ENCODE measurements at places on chromosomes 3 and 15.

DNA sequence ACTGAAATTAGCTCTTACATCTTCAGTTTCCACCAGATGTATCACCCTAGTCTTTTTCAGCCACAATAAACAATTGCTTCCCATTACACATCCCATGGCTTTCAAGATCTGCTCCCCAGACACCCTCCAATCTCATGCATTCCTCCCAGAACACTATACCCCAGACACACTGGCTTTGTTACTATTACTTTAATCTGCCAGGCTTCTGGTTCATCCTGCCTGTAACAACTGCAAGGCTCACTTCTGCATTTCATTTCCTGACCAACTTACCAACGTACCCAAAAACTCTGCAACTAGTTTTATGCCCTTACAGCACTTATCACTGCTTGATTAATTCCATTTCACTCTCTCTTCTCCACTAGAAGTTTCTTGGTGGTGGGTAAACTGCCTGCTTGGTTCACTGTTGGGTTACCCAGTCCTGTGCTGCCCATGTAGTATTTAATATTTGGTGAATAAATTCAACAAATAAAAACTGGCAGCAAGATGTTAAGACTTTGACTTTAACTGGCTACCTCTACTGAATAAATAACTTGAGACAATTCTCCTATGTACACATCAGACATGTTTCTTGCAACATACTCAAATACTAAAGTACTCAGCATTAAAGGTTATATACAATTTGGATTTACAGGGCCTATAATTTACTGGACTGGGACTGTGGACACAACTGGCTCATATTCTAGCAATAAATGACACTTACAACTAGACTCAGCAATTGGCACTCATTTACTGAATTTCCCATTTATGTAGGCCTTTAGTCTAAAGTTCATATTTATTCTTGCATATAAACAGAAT, 2.7 kb downstream of the RPL22L1 start:
- DNase-seq, result no peak

DNA sequence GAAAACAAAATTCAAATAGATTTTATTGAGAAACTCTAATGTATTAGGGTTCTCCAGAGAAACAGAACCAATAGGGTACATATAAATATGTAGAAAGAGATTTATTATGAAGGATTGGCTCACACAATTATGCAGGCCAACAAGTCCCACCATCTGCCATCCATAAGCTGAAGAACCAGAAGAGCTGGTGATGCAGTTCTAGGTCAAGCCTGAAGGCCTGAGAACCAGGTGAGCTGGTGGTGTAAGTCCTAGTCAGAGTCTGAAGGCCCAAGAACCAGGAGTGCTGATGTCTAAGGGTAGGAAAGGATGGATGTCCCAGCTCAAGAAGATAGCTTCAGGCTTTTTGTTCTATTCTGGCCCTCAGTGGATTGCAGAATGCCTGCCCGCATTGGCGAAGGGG, 2.6 kb upstream of the NFKBIZ start:
- DNase-seq, result no peak

GRCh38 chr15:53472883-53473282, 286.6 kb downstream of the WDR72 start:
- no peak for DNase-seq

DNA sequence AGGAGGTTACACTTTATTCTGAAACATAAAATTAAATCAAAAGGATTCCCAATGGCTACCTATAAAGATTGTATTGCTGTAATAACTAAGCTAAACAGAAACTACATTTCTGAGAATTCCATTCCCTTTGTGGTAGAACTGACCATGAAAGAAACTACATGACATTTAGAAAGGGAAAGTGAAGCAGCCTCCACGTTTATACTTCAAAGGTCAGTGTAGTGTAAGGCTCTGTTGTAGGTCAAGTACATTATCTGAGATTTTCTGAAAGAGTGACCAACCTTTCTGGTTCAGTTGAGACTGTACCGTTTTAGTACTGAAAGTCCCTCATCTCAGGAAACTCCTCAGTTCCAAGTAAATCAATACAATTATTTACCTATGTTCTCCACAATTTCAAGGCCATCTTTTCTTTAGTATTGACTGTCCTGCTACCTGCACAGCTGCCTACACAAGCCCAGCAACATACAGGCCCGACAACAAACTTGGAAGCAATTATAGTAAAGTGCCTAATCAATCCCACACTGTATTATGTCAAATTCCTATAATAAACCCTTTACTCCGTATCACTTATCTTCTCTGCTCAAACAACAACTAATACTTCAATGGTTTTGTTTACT, 343.0 kb downstream of the PLOD2 start:
- DNase-seq, result no peak

- no peak for DNase-seq
These were observed 177.0 kb downstream of the CACNA2D3 start for GRCh38 chr3:54299169-54299935.

- peak; percentile 12 for DNase-seq
These were observed 9.6 kb downstream of the OSBPL11 start for GRCh38 chr3:125585595-125586223.

- DNase-seq, result no peak
These were observed 316.8 kb upstream of the ATP10A start for GRCh38 chr15:26179906-26180305.

DNA sequence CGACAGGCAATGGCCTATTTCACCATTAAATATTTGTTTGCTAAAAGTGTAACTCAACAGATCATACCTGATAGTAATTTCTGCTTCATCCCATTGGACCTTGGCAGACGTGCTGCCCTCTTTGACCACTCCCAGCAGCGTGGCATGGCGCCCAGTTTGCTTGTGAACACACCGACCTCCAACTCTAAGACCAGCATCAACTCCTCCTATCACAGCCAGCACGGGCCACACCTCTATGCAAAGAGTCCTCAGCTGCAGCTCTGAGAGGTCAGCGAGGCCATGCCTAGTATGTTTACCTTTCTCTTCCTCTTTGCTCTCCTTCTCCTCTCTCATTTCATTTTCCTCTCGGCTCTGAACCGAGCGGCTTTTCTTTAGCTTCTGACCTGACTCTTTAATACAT, 80.6 kb downstream of the FBXL22 start:
- DNase-seq, result no peak

- peak; percentile 25 for DNase-seq
These were observed 106.6 kb downstream of the LRIG1 start for GRCh38 chr3:66394019-66394752.

GRCh38 chr3:42707620-42708355, 5.2 kb upstream of the HHATL start:
- DNase-seq, result no peak

DNA sequence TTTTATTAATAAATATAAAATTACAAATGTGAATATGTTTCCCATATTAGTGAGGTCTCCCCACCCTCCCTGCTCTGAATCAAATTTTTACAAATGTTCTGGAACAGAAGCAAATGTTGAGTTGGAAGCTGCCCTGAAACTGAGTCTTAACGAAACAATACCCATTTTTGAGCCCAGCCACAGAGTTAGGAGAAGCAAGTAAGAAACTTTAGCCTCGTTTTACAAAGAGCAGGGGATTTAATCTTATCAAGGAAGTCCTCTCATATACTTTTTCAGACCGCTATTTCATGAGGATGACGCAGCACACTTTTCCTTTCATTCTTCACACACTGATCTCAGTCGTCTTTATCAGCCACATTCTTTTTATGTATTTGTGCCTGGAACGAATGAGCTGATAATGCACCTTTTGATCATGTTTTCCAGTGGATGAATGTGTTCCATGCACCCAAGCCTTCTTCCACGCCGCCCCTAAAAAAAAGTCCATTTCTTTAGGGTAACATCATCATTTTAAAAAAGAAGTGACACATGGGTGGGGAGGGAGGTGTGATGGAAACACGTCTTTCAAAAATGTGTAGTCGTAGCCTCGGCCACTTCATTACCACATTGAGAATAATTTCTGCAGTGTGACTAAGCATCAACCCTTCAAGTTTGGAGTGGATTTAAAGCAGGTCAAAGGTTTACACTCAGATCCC, 48.1 kb downstream of the SETMAR start:
- no peak for DNase-seq

DNA sequence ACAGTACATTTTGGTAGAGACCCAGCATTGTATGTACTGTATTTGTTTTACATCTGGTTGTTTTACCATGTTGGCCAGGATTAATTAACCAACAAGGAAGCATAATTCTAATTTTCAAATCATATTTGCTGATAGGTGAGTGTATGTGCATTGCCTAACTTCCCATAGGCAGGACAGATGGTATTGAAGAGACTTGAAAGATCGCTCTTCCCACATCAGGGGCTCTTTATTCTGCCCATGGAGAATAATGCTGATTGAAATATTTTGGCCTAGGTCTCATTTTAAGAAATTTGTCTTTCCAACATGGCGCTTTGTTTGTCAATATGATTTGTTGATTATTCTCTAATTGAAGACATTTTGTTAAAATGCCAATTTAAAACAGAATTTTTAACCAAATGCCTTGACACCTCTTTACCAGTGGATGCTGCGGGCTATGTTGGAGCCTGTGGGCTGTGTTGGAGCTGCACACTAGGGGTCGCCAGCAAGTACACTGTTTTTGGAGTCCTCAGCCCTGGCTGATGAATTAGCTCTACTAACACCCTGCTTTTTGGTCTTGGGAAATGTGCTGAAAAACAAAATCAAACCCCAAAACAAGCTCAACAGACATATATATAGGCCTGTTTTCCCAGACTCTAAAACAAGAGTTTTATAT, 5.3 kb downstream of the P2RY12 start:
- no peak for DNase-seq

- DNase-seq, result peak; percentile 24
These were observed 59.8 kb upstream of the KLHL25 start for GRCh38 chr15:85854345-85855097.

GRCh38 chr3:86793786-86794185, 197.2 kb downstream of the VGLL3 start:
- DNase-seq, result no peak

GRCh38 chr15:52540374-52541012, 11.8 kb upstream of the MYO5A start:
- DNase-seq, result no peak

DNA sequence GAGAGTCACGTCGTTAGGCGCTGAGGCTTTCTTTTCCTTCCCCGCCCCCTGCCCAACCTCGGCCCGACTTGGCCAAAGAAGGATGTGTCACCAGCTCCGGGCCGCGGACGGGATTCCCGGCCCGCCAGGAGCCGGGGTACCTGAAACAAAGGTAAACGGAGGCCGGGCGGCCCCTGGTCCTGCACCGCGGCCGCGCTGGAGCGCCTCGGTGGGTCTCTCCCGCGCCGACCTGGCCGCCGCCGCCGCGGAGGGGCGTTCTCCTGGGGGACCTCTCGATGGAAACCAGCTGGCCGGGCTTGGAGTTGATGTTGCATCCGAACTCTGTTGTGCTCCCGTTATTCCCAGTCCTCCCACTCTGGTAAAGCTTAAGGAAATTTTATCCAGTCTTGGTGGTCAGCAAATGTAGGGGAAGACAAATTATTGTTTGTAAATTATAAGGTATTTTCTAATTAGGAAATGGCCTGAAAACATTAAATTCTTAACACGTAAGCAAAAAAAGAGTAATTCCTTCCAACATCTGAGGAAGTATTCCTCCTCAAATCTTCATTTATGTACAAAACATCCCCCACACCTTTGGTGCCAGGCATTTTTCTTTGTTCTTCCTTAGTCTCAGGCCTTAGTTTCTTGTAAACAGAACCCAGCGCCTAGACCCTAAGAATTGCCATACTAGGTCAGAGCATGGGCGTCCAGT, 888 bp downstream of the PPP2R3A start:
- no peak for DNase-seq

DNA sequence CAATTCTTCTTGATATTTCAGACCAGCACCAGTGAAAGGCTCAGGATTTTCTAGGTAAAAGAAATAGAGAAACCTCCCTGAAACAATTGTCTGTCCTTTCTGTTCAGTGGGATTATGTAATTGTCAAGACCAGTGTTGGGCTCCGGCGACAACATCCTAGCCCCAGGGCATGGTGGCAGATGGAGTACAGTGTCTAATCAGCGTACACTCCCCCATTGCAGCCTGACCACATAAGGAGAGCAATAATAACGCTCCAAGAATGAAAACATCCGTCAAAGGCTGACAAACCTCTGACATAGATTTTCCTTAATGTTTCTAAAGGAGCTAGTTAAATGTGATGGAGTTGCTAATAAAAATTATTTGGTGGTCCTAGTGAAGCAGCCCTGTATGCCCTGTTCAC, 144.6 kb downstream of the EBLN2 start:
- DNase-seq, result no peak

GRCh38 chr3:48467110-48467454, 20.5 kb downstream of the ATRIP start:
- DNase-seq, result no peak
